Activated CD4-positive, CD25-positive, alpha-beta regulatory T cell treated with anti-CD3 and anti-CD28 coated beads, Interleukin-2, amount 50 U/mL, for 16 hours (primary cell): ENCODE measurements at places on chromosomes 4 and X.

- no peak for DNase-seq
Observed at GRCh38 chr4:10496200-10496599, 39.0 kb upstream of the ZNF518B start.

- no peak for DNase-seq
Observed at GRCh38 chrX:25014366-25014838, 1.4 kb downstream of the ARX start.

- no peak for DNase-seq
Observed at GRCh38 chr4:144599621-144600020, 46.3 kb upstream of the HHIP start.

DNA sequence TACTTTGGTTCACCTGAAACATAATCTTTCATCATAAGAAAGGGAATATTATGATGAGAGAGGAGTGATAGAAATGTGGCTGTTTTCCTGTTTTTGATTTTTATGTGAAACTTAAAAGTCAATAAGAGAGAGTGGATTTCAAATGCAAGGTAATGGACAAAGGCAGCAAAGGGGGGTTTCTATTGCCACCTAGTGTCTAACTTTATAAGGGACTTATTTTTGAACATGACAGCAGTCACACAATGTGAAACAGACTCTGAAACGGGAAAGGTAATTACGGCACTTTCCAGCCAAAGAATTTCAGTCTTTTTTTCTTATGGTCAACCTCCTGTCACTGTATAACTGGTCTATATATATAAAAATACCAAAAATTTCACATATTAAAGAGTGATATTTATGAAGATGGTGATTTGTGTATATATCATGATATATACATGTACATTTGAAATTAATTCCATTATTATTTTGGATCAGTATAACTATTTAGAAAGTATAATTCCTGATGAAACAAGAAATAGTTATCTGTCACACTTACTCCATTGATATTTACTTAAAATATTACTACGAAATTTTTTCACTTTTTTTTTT, 127.1 kb downstream of the FBXO8 start:
- no peak for DNase-seq

GRCh38 chrX:1026263-1027015, 186.0 kb downstream of the CRLF2 start:
- DNase-seq, result no peak

GRCh38 chr4:169117591-169118081, 107.6 kb upstream of the CBR4 start:
- DNase-seq, result no peak

GRCh38 chrX:136477026-136477425, 10.7 kb upstream of the BRS3 start:
- DNase-seq, result no peak

GRCh38 chr4:186752325-186752724, 28.7 kb upstream of the FAT1 start:
- DNase-seq, result no peak

- no peak for DNase-seq
Observed at GRCh38 chr4:56512166-56512565, 6.6 kb downstream of the ARL9 start.

- no peak for DNase-seq
Observed at GRCh38 chrX:9033989-9034388, at the start of gene FAM9B. Gene FAM9B (minus strand): TSS chrX:9034127. CDS start chrX:9032986, 1,141 bp downstream.

DNA sequence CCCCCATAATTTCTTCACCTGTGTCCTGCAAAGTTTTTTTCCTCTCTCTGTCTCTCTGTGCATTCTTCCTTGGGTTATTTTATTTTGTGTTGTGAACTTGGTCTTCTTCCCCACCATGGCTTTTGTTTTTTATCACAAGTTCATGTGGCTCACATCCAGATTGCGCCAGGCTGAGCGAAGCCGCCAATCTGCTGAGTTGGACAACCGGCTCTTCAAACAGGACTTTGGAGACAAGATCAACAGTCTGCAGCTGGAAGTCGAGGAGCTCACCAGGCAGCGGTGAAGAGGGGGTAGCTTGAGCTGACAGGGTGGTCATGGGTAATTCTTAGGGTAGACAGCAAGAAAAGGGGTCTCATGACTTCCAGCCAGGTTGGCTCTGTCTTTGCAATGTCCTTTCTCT, 46.1 kb downstream of the GRSF1 start:
- DNase-seq, result no peak

DNA sequence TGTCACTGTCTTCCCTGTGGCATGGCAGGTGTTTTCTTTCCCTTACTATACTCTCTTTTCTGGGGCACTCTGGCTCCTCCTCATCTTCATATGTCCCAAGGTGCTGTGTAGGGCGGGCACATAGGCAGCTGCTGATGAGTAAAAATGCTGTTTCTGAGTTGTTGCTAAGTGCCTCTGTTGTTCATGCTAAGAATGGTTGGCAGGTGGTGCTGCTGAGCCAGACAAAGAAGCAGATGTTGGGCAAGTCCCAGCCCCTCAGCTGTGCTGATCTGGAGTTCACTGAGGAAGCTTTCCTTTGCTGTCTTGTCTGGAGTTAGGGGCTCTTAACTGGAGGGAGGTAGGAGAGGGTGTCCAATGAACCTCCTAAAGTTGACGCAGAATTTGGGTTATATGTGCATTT, 40.6 kb downstream of the HADH start:
- peak; percentile 56 for DNase-seq

- no peak for DNase-seq
Observed at GRCh38 chr4:138826322-138826721, 189.3 kb upstream of the NOCT start.

GRCh38 chr4:81606801-81607501, 135.2 kb upstream of the RASGEF1B start:
- no peak for DNase-seq

DNA sequence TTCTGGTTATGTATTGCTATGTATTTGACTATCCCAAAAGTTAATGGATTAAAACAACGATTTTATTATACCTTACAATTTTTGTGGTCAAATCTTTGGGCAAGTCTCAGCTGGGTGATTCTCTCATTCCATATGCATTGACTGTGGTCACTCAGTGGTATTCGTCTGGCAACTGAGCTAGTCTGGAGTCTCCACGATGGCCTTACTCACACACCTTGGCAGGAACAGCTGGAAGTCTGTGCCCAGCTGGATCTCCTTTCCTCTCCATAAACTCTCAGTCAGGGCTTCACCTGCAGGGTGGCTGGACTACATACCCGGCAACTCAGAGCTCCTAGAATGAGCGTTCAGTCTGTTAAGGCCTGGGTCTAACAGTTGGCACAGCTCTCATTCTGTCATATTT, 141.1 kb upstream of the WDFY3 start:
- no peak for DNase-seq

DNA sequence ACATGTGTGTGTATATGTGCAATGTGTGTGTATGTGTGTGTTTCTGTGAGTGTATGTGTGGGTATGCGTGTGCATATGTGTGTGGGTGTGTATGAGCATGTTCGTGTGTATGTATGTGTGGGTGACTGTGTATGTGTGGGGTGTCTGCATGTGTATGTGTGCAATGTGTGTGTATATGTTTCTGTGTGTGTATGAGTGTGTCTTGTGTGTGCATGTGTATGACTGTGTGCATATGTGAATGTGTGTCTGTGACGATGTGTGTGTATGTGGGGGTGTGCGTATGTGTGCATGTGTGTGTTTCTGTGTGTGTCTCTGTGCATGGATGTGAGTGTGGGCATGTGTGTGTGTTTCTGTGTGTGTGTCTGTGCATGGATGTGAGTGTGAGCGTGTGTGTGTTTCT, 4.2 kb upstream of the ATP2B3 start:
- DNase-seq, result no peak

DNA sequence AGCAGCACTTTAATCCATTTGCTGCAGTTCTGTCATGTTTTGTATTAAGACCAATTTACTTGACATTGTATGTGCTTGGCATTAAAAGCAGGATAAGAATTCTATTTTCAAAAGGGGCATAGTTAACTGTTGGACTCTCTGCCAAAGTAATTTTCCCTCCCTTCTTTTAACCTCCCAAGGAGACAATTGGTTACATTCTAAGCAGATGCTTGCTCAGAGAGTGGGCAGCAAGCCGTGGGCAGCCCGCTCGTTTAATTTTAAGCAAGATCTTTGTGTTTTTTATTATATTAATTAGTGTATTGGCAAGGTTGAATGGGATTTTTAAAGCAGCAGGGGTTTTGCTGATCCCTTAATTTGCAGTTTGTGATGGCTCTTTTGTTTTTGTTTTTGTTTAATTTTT, 37.1 kb upstream of the KLHL8 start:
- no peak for DNase-seq

DNA sequence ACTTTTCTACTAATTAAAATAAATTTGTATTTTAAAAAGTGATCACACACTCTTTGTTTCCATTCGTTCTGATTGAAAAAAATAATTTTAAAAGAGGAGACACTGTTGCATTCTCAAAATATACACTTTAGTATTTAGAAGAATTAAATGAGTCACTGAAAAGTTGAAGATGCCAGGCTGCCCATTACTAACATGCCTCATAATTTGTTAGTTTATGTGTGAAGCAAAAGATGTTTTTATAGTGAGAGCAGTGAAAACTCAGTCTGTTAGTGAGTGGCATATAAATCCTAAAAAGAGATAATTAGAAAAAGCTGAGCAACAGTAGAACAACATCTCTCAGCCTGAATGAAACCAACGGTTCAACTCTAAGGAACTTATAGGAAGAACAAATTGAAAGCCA, 143.4 kb downstream of the CDS1 start:
- DNase-seq, result no peak

- no peak for DNase-seq
Observed at GRCh38 chr4:88999392-88999930, 57.5 kb downstream of the FAM13A start.

- no peak for DNase-seq
Observed at GRCh38 chr4:5191831-5192230, 140.6 kb downstream of the STK32B start.

DNA sequence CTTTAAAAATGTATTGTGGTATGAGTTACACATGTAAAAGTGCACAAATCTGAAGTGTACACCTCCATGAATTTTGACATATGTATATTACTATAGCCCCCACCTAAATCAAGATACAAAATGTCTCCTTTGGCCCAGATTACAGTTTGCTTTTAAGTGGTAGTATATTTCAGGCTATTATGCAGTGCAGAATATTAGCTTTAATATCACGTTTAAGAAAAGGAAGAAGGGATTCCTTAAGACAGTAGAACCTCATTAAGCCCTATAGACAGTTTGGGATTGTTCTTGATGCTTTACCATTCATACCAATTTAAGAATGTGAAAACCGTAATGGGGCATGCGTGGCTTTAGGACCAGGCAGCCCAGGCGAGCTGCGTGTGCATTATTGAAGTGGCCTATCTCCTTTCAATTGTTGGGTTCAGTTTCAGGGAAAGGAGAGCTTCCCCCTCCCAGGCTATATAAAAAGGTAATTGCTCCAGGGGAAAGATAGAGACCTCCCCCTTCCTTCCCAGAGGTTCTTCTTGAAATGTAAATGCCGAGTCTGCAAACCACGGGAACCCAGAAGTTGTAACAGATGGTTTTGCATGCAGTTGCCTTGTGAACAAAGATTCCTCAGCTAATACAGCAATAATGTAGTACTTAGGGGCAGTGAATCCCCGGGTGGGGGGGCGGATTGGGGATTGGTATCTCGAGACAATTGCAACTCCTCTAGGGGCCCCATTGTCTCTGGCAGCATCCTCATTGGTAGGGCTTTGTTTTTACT, 106.1 kb downstream of the UCHL1 start:
- DNase-seq, result no peak

DNA sequence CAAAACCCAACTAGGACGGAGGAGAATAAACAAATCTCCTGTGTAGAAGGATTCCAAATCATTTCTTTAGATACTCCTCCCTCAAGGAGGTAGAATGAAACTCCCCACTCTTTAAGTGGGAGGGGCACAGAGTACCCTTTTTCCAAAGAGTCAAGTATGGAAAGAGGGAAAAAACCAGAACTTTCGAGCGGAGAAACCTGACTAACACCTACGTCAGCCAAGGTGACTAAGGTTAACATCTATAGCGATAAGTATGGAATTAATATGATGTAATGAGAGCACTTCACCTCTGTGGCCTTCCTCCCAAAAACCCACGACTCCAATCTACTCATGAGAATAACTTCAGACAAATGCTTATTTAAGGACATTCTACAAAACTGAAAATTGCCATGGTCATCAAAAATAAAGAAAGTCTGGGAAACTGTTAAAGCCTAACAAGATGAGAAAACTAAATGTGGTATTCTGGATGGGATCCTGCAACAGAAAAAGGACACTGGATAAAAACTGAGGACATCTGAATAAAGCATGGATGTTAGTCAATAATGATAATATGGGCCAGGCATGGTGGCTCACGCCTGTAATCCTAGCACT, 157.0 kb upstream of the MAP3K15 start:
- DNase-seq, result no peak

DNA sequence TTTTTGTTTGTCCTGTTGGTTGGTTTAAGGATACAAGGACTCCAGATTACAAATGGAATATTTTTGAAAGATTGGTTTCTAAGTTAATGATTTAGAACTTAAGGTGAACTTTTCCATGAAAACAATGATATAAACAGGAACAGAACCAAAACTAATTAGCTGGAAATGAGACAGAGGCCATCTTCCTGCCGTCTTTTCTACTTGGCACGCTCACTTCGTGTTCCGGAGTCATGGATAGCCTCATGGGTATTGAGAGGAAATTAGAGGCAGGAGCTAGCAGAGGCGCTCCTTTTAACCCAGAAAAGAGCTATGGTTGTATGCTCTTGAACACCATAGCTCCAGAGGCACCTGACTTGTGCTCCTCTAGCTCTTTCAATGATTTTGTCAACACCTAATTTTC, 2.4 kb downstream of the FAM241A start:
- DNase-seq, result no peak

DNA sequence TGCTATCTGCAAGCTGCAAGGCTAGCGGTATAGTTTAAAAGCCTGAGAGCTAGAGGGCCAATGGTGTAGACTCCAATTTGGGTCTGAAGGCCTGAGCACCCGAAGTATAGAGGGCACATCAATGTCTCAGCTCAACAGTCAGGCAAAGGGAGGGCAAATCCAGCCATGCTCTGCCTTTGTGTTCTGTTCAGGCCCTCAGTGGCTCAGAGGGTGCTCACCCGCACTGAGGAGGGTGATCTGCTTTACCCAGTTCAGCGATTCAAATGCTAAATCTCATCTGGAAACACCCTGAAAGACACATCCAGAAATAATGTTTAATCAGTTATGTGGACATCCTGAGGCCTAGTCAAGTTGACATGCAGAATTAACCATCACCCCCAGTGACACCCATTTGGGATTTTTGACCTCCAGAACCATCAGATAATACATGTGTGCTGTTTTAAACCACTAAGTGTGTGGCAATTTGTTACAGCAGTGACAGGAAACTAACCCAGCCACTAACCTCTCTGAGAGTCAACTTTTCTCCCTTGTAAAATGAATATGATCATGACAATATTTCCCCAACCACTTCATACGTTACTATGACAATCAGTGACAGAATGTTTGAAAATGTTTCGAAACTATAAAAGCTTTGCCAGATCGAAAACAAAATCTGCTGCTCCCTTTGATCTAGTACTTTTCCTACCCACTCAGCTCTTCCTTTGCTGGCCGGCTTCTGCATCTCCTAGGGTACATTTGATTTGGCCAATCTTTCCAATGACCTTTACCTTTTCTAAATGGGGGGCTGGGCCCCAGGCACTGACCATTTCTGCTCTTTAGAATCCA, 8.4 kb upstream of the TBL1X start:
- DNase-seq, result no peak
